ENCODE measurements at places on chromosomes 6 and 20.

DNA sequence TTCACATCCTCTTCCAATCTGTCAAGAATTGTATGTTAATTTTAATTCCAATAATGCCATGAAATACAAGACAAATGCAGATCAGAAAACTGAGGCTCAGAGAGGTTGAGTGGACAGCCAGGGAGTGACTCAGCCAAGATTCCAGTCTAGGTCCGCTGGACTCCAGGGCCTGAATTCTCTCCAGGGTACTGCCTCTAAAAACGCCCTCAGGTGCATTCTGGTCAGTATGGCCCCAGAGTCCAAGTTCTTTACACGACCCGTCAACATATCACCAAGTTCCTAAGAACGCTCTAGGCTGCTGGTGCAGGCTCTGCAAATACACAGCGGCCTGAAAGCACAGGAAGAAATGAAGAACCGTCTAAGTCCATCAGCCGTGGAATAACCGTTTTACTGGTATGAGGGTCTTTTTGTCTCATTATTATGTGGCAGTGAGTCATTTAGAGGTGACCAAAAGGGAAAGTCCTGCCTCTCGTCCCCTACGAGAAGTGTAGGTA lies 709 bp upstream of the ASXL1 start:
- no peak for DNase-seq

GRCh38 chr6:130115036-130115435 lies 96.7 kb downstream of the L3MBTL3 start:
- DNase-seq, result no peak

GRCh38 chr6:139288496-139289040 lies 3.2 kb downstream of the TXLNB start:
- no peak for DNase-seq

- DNase-seq, result no peak
These were observed 932 bp upstream of the TAAR9 start for GRCh38 chr6:132537145-132537544.

- no peak for DNase-seq
These were observed 808 bp downstream of the ILRUN start for GRCh38 chr6:34695729-34696188.

DNA sequence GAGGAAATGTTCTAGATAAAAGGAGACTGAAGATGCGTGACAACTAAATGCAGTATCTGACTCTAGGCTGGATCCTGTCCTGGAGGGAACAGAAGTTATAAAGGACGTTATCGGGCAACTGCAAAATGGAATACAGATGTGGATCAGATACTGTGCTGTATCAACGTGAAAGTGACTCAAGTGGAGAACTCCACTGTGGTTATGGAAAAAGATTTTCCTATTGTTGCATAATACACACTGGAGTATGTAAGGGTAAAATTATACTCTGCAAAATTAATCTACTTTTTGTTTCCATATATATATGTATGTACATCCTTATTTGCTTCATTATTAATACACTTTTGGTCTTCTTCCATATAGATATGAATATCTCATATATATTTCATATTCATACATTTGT lies 654.0 kb downstream of the QKI start:
- no peak for DNase-seq

DNA sequence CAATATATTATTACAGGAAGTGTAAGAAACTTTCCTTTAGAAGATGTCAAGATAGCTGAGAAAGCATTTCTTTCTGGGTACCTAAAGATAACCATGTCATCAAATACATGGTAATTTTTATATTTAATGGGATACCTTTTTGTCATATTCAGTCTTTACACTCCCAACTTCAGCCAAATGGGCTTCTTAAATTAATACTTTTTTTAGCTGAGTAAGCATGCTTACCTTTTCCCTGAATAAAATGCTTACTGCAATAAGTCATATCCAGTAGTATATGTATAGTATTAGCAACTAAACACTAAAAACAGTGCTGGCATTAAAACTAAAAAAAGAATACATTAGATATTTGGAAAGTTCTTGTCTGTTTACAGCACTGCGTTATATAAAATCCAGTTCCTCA lies 17.4 kb upstream of the PBOV1 start:
- DNase-seq, result no peak

GRCh38 chr20:62834967-62835730 lies 18.3 kb downstream of the COL9A3 start:
- no peak for DNase-seq

DNA sequence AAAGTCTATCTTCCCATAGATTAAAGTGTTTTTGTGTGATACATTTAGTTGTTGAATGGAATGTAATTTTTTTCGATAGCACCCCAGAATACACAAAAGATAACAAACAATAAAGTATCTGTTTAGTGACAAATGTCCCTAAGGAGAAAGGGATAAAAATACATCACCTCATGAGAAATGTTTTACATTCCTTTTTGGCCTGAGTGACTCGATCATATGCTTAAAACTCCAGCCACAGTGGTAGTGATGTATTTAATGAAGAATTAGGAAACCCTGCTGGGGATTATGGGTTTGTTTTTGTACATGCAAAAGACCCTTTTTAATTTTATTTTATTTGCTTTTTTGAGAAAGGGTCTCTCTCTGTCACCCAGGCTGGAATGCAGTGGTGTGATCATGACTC lies 4.3 kb upstream of the SGK1 start:
- no peak for DNase-seq

- no peak for DNase-seq
These were observed 13.2 kb upstream of the HMGA1 start for GRCh38 chr6:34223381-34223955.

DNA sequence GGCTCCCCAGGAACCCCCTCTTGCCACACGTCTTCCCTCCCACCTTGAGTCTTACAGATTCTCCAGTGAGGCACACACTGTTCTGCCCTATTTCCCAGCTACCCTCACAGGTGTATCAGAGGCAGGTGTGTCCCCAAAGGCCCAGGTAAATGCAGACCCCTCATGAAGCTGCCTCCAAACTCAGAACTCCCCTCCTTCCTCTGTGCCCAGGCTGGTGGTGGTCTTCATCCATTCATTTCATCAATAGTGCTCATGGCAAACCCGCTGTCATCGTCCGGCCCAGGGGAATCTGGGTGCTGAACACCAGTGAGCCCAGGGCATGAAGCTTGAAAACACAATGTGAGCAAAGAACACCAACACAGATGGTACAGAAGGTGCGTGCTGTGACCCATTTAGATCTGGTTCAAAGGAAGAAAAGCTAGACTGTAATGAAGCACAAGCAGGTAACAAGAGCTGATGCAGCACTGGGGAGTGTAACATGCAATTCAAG lies 213.1 kb downstream of the SYNDIG1 start:
- no peak for DNase-seq

DNA sequence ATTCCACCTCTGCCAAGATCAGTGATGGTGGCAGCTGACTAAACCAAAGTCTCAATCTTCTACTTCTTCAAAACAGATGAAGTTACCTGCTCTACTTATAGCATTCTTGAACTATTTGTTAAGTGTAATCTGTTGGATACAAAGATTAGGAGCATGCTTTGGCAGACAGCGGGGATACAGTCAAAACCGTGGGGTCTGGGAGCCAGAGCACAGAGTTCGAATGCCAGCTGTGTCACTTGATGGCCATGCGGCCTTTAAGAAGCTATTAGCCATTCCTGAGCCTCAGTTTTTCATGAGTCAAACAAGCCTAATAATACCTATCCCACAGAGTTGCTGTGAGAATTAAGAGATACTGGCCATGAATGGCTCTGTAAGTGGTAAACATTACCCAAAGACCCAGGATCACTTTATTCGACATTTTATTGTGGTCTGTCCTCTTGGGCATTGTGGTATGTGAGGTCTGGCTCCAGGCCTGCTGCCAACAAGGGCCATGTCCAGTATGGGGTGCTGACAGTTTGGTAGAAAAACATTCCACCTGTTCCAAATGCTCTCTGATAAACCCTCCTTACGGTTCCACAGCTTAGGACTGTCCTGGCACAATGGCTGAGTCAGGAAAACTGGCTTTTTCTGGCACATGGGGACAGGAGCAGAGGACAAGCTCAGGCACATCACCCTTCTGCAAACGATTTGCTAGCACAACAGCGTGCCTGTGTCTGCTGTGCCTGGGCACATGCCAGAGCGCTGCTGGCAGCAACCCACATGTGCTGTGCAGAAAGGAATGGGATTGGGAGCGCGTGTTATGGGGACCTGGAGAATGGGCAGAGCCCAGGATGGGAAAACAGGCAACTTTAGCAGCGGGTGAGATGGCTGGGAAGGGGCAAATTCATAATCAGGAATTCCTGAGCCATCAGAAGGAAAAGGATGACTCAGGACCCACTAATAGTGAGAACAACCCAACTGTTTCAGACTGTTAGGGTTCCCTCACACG lies 15.7 kb upstream of the FAM83C start:
- no peak for DNase-seq

DNA sequence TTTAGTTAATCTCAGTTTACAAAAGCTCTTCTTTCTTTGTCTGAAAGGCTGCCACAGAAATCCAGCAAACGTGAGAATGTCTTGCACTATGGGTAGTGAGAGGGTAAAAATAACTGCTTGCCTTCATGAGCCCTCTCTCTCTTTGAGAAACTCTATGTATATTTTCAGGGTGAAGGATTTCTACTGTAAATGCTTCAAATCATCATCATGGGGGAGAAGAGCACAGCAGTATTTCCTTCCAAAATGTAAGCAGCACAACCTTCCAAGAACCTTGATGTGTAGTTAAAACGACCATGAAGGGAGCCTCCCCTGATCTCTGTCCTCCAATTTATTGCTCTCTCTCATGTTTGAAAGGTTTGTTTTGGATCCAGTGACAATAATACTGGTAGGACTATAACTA lies 141.3 kb upstream of the CENPW start:
- no peak for DNase-seq

- DNase-seq, result no peak
These were observed 34.9 kb downstream of the METTL24 start for GRCh38 chr6:110323258-110323657.

- no peak for DNase-seq
These were observed 129.8 kb upstream of the TIAM2 start for GRCh38 chr6:154865291-154865690.

GRCh38 chr20:49742948-49743347 lies 29.3 kb upstream of the B4GALT5 start:
- DNase-seq, result no peak

GRCh38 chr6:17059850-17060249 lies 42.0 kb upstream of the STMND1 start:
- no peak for DNase-seq

DNA sequence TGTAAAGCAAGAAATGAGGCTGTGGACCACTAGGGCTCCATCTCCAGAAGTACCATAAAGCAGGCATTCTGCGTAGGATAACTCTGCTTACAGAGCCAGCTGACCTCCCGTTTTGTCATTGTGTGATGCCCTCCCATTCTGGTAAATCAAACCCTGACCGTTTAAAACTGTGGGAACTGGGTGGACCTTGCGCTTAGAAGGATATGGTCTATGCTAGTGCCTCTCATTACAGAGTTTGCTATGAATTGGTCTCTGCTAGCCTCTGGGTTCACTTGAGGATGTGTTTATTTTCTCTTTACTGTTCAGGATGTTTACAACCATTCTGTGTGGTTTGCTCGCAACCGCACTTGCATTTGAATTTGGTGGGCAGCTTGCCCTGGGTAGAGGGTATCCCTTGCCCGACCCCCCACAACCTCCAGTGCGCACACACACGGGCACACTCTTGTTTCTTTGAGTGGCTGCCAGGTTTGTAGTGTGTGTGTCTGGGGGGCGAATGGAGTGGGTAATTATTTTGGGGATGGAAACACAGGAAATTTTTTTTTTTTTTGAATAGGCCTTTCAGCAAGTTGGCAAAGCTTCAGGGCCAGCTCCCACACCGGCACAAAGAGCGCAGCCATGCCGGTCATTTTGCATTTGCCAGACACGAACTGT lies 198.3 kb downstream of the JARID2 start:
- peak; percentile 52 for DNase-seq

GRCh38 chr20:36322131-36322530 lies 16.0 kb downstream of the DLGAP4 start:
- no peak for DNase-seq

- no peak for DNase-seq
These were observed 1162.8 kb upstream of the CITED2 start for GRCh38 chr6:140537211-140537610.

GRCh38 chr20:16953858-16954257 lies 205.7 kb downstream of the OTOR start:
- DNase-seq, result no peak

DNA sequence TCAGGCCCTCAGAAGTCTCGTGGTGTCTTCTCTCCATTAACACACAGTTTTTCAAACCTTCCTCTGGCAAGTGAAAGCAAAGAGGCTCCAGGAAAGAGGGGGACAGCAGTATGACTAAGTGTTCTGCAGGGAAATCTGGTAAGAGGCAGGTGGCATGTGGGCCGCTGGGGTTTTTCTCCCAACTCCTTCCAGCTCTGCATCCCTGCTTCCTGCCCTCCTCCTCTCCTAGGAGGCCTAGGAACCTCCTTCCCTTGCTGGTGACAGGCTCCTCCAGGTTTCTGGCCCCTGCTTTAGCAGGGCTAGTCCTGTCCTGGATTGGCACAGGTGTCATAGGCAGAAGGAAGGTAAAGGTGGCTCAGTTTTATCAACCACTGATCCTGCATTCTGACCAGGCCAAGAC lies 7.6 kb upstream of the ITCH start:
- no peak for DNase-seq

GRCh38 chr6:81366972-81367371 lies 385.5 kb downstream of the TENT5A start:
- DNase-seq, result no peak

- peak; percentile 36 for DNase-seq
These were observed 322.2 kb downstream of the ESR1 start for GRCh38 chr6:152129691-152130151.

- DNase-seq, result no peak
These were observed 43.3 kb downstream of the IRAK1BP1 start for GRCh38 chr6:78910591-78911171.

- DNase-seq, result no peak
These were observed 3.4 kb upstream of the SRC start for GRCh38 chr20:37342231-37343177.

- DNase-seq, result no peak
These were observed 99.7 kb downstream of the TULP4 start for GRCh38 chr6:158411998-158412397.

DNA sequence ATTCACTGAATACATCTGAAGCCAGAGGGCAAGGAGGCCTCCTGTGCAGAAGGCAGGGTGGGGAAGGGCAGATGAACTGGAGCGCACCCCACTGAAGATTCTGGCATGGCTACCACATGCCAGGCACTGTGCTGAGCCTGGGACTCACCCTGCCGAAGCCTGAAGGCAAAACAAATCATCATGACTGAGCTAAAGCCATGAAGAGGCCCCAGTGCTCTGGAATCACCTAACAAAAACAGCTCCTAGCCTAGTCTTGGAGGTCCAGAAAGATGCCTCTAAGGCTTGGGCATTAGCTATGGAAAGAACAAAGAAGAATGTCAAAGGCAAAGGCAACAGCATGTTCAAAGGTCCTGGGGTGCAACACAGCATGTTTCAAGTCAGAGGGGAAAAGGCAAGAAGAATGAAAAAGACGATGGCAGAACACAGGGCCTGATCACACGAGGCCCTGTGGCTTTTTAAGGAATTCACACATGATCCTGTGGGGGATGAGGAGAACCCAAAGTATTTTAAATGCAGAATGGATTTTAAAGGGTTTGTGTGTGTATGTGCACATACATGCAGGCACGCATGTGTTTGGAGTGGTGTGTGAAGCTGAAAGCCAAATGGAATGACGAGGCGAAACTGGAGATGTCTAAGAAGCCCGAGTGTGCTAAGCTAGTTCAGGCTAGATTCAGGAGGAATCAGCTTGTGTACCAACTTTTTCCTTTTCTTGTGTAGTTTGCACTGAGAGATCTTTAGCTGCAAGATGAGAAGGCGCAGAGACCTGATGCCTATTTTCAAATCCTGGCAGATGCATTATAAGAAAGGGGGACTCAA lies 261.4 kb downstream of the ZNF217 start:
- DNase-seq, result no peak
